Fibroblast of upper back skin (primary cell): ENCODE measurements at places on chromosomes 7 and 10.

- DNase-seq = no peak
Measured at GRCh38 chr7:33909318-33909717, 4.0 kb downstream of the BMPER start.

DNA sequence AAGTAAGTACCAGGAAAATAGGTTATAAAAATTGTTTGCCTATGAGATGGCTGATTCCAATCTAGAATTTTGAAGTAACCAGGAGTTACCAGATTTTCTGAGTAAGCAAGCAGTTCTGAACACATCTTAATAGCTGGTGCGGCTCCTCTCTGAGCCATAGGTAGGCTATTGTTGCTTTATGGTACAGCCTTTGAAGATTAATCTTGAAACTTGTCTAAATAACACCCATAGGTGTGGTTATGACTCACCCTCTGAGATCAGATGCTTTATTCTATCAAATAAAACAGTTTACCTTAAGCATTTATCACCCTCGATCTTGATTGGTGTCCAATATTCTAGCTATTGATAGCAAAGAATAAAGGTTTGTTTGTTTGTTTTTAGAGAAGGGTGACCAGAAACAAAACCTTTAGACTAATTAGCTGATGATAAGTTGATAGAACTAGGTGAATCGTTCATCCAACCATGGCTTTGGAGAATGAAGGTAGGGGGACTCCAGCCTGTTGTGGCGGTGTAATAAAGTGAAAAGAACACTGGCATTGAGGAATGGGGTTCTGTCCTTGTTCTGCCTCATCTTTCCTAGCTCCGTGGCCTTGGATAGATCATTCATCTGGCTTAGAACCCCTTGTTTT is 72.2 kb downstream of the VTI1A start:
- DNase-seq = no peak

GRCh38 chr7:2157473-2158279 is 75.1 kb downstream of the MAD1L1 start:
- DNase-seq = peak; percentile 81

GRCh38 chr10:60614363-60614762 is 163.9 kb upstream of the CDK1 start:
- DNase-seq = no peak

GRCh38 chr10:72260239-72260975 is 13.3 kb upstream of the DDIT4 start:
- DNase-seq = peak; percentile 96

DNA sequence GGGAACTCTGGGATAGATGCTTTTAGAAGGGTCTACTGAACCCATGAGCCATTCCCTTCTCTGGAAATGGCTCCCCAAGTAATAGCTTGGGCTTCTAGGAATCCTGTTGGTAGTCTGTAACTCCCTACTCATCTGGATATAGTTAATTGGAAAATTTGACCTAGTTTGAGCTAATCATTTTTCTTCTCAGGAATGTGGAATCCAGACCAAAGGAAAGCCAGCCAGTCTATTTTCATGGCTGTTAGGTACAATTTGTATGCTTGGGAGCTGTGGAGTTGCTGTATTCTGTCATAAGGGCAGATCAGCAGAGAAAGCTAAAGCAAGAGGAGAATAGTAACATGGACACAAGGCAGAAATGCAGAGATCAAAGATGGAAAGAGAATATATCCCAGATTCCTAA is 71.6 kb upstream of the C1GALT1 start:
- DNase-seq = peak; percentile 10
